Activated naive CD8-positive, alpha-beta T cell treated with anti-CD3 and anti-CD28 coated beads, Interleukin-2, amount 10 ng/mL, durations not matched to agents 7 days and 5 days (primary cell): ENCODE measurements at places on chromosomes 11 and 22. TPM values are rescaled to one million over a fixed set of nuclear protein-coding genes. Genes with fewer than 3 reads are reported as not detected.

DNA sequence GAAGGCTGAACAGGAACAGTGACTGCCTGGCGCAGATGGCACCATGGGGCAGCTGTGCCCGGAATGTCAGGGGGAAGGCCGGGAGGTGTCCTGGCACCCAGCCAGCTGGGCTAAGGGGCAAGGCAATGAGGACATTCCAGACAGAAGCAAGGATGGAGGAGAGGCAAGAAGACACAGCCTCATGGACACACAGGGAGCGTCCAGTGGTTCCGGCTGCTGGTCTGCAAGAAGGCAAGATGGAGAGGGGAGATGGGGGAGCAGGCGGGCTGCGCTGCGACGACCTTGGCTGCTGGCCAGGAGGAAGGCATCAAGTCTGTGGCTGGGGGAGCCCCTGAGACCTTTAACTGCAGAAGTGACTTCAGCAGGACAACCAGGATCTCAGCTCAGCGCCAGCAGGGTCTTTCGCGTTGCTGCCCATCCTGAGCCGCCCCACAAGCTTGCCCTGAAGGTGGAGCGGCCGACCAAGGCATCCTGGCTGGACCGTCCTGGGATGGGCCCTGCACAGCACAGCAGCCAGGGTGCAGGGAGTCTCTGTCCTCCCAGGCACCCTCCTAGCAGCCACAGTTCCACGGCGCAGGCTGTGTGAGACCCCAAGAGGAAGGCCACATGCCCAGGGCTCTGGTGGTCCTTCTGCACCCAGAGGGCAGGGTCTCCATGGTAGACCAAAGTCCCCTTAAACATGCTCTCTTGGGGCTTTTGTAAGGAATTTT lies 531.7 kb downstream of the BRD1 start:
- H3K4me1 ChIP-seq = peaks cover 3% of the 10 kb centered on the region
- DNase-seq = no peak
- peaks cover 2% of the 10 kb centered on the region for H3K27me3 ChIP-seq
- no peaks in the 10 kb centered on the region for H3K36me3 ChIP-seq
- H3K4me3 ChIP-seq = no peak overlapping the region

DNA sequence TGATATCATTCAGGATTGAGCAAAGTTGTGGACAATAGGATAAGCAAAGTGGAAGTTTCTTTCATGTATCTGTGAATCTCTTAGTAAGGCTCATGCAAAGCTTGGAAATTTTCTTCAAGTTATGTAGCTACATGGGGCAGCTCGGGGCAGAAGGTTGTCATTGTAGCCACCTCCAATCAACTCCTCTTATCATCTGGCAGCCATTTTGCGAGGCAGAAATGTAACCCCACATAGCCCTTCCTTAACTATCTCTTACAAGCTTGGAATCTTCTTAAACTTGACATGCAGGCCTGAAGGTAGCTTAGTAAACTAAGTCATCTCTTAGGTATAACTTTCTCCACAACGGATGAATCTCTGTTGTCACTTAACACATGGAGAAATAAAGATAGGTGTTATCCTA lies 392.8 kb downstream of the AASDHPPT start:
- H3K4me3 ChIP-seq = no peak overlapping the region
- no peaks in the 10 kb centered on the region for H3K4me1 ChIP-seq
- no peak overlapping the region for H3K27ac ChIP-seq
- no peaks in the 10 kb centered on the region for H3K36me3 ChIP-seq

DNA sequence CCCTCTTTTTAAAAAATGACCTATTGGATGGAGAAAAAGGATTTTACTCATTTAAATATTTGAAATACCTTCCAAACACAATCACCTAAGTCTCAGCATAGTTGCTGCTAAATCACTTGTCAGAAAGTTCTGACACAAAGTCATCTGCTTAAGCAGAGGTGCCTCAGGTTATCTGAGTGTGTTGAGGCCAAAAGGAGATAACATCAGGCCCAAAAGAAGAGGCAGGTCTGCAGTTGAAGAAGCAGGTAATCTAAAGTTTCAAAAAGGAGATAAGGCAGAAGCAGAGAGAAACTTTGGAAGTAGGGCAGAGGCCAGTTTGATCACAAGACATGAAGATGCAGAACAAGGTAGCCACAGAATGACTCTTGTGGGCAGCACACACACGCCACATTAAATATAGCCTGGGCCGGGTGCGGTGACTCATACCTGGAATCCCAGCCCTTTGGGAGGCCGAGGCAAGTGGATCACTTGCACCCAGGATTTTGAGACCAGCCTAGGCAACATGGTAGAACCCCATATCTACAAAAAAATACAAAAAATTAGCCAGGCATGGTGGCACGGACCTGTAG lies 175.7 kb upstream of the API5 start:
- H3K27ac ChIP-seq = no peak overlapping the region
- H3K4me3 ChIP-seq = no peak overlapping the region
- H3K27me3 ChIP-seq = peaks cover 3% of the 10 kb centered on the region
- no peak for DNase-seq
- H3K4me1 ChIP-seq = peaks cover 2% of the 10 kb centered on the region

DNA sequence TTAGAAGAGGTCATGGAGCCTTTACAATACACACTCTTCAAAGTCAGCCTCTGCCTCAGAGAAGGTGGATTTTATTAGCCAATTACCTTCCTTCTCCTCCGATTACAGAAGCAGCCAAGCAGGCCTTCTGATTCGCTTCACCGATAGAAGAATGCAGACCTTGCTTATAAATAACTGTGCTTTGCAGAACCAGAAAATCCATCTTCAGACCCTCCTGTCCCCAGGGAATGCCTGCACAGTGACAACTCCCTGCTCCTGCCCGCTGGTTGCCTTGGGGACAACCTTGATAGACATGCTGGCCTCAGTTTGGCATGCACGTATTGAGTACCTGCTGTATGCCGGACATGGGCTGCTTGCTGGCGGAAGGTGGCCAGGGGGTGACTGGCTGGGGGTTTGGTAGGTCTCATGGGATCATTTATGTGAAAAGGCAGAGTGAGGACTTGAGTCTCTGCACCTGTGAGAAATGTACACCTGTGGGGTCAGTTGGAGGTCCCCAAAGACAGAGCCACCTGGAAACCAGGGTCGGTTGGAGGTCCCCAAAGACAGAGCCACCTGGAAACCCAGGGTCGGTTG lies 1238.7 kb downstream of the BRD1 start:
- H3K27ac ChIP-seq = no peak overlapping the region
- H3K4me1 ChIP-seq = no peaks in the 10 kb centered on the region
- no peaks in the 10 kb centered on the region for H3K36me3 ChIP-seq
- no peaks in the 10 kb centered on the region for H3K27me3 ChIP-seq
- H3K4me3 ChIP-seq = no peak overlapping the region

ADAMTS8 gene
- total RNA-seq = not detected

DNA sequence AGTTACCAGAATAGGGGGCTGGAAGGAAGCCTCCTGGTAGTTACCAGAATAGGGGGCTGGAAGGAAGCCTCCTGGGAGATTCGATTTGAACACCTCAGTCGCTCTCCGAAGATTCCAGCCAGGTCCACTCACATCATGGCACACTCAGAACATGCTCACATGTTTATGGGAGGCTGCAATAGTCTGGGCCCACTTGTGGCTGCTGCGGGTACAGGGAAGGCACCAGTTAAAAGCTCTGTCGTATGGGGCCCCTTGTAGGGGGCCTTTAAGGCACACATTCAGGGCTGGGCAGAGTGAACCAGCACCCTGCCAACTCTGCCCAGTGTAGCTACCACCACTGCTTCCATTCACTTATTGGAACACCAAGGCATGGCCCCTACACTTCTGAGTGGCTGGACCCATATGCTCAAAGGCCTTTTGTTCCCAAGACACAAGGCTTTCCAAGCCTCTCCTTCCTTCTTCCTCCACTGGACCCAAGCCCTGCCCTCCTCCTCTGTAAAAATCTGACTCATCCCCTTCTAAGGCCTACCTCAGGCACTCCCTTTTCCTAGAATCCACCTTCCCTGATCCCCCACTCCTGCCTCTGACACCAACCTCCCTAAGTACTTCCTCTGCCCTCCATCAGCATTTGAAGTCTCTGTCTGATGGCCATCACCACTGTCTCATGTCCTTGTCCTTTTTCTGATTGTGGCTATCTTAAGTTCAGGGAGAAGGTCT lies 28.0 kb downstream of the USP35 start:
- H3K36me3 ChIP-seq = peaks cover 44% of the 10 kb centered on the region
- peak overlapping the region; percentile 34 for H3K27ac ChIP-seq
- peaks cover 12% of the 10 kb centered on the region for H3K4me1 ChIP-seq
- no peaks in the 10 kb centered on the region for H3K27me3 ChIP-seq
- DNase-seq = no peak
